Heart left ventricle (tissue), 16 donors: ENCODE measurements at places on chromosomes 11 and 22. TPM values are rescaled to one million over a fixed set of nuclear protein-coding genes. Genes with fewer than 3 reads are reported as not detected.

DNA sequence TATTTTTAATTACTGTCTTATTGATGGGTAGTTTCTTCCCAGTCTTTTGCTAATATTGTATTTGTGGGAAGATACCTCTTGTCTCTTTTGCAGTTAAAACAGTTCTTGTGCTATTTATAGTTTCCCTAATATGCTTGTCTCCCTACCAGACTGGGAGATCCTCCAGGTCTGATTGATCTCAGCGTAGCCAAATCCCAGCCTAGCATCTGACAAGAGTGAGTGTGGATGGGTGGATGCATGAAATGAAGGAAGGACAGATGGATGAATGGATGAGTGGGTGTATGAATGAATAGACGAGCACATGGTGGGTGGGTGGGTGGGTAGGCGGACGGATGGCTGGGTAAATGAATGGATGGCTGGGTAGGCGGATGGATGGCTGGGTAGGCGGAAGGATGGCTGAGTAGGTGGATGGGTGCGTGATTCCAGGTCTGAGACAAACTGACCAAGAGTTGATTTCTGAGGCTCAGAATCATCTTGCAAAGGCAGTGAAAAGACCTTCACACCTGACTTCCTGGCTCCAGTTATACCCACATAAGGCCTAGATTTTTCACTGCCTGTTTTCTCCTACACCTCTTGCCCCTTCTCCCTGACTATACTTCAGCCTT lies 11.4 kb downstream of the DNAJB13 start:
- no peak for DNase-seq

GRCh38 chr22:45212306-45212709 lies 28.4 kb downstream of the KIAA0930 start:
- peak; percentile 83 for DNase-seq

- no peak for DNase-seq
Observed at GRCh38 chr11:78418584-78419211, 1.1 kb upstream of the GAB2 start.

GSTT2B gene
- polyA plus RNA-seq = 6.6 TPM

GRCh38 chr11:46277622-46278386 lies at the start of gene CREB3L1:
Gene CREB3L1, plus strand, starts transcription at chr11:46277662. Its CDS starts 450 bp downstream, at chr11:46278112.
- peak; percentile 74 for DNase-seq

GRCh38 chr11:127066401-127067090 lies 66.0 kb upstream of the KIRREL3 start:
- no peak for DNase-seq

PLCB3 gene
- polyA plus RNA-seq = 11.6 TPM

- no peak for DNase-seq
Observed at GRCh38 chr11:21430537-21430936, 761.2 kb downstream of the NELL1 start.

ZNF280B gene
- polyA plus RNA-seq = 0.06 TPM

- peak; percentile 80 for DNase-seq
Observed at GRCh38 chr11:61918938-61919704, 1.8 kb upstream of the RAB3IL1 start.

GRCh38 chr11:46564459-46564858 lies 29.4 kb downstream of the AMBRA1 start:
- DNase-seq = no peak

MS4A3 gene
- not detected for polyA plus RNA-seq

- DNase-seq = no peak
Observed at GRCh38 chr22:30531651-30532608, 14.6 kb downstream of the SEC14L6 start.

DNA sequence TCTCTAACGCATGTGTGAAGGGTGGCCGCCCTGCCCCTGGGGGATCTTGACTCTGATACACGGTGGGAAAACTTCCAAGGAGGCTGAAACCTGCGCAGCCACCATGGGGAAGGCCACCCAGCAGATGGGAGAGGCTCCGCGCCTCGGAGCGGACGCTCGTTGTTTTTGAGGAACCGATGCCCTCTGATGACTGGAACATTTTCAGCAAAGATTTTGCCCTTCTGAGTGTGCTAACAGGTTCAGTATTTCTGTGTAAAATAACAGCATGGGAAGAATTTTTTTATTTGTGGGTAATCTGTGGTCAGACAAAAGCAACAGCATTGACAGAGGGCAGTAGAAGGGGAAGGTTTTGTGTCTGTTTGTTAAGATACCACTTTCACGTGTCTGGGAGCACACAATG lies 16.7 kb downstream of the MB start:
- no peak for DNase-seq

NCR3LG1 gene
- 0.27 TPM for polyA plus RNA-seq

DNA sequence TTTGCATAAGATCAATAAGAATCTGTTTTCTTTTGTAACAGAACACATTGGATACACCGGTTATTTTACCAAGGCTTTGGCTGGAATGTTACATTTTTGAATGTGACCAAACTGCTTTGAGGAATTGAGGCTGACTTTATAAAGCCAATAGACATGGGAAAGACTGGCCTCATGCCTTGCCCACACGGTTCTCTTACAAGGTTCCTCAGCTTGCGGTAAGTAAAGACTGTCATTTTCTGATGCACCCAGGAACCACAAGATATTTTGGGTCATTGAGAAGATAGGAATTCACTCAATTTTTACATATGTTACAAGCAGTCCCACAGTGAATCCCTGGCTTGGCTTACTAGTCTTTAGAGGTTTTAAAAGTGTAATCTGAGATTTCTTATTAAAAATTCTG lies 23.9 kb downstream of the OR10A6 start:
- DNase-seq = no peak
